Fibroblast of lung (primary cell): ENCODE measurements at places on chromosomes 3 and 15. TPM values are rescaled to one million over a fixed set of nuclear protein-coding genes. Genes with fewer than 3 reads are reported as not detected.
A peak's percentile ranks its signal among the peaks of the same experiment; 100 is the strongest.

MEGF11 gene
- under 0.01 TPM in 1 of 2 replicates, not detected in the other for total RNA-seq

GRCh38 chr15:66866656-66867055 lies 164.6 kb downstream of the SMAD6 start:
- no peak for DNase-seq

- no peak for DNase-seq
Observed at GRCh38 chr3:38151667-38152265, 13.3 kb downstream of the MYD88 start.

QARS1 gene
- 292 and 304 TPM in 2 replicates for total RNA-seq

GRCh38 chr3:136152176-136152843 lies 43.8 kb downstream of the MSL2 start:
- no peak for DNase-seq

SLC24A5 gene
- not detected in 2 replicates for total RNA-seq

DNA sequence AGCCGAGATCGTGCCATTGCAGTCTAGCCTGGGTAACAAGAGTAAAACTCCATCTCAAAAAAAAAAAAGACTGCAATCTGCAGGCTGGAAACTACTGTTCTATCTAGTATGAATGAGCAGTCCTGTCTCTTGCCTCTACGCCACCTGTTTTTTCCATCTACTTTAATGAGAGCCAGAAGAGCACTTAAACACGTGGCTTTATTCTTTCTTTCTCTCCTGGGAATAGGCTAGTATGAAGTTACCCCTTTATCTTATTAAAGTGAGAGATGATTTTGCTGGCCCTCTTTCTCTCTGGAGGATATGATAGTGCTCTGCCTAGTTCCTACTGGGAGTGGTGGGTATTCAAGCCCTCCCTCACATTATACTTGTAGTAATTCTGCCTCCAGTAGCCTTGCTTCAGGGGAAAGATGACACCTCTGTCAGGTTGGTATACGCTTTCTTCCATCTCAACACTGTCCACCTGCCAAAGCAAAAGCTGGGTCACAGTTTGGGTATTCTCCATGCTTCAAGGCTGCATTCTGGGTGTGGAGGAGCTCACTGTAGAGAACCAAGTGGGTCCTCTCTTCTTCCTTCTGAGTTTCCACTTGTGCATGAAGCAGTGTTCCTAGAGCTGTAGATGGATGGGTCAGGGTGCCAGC lies 17.8 kb downstream of the MAPKBP1 start:
- no peak for DNase-seq

TMEM158 gene
- 79.4 and 125 TPM in 2 replicates for total RNA-seq

- DNase-seq: no peak
Observed at GRCh38 chr3:193130576-193130975, 110.4 kb upstream of the PLAAT1 start.

STRIT1 gene
- total RNA-seq: not detected in 2 replicates

DNA sequence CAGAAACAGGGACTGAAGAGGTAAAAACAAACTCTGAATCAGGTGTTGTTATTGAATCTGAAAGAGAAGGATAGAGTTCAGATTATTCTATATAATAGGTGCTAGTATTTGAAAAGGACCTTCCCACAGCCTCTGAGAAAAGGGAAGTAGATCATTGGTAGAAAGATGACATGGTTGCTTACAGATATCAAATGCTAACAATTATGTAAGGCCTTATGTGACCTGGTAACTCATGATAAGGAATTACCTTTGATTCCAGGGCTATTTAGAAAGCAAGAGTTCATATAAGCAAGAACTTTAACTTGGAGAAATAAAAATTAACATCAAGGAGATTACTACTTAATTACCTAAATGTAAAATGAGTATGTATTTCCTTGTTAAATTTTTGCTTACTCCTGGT lies 7.6 kb downstream of the SLC27A2 start:
- no peak for DNase-seq

GRCh38 chr15:42692536-42692935 lies 44.4 kb downstream of the CDAN1 start:
- no peak for DNase-seq

- DNase-seq: no peak
Observed at GRCh38 chr15:87682527-87682926, 574.0 kb downstream of the NTRK3 start.

FBXW12 gene
- total RNA-seq: not detected in 2 replicates

CTXN2 gene
- total RNA-seq: not detected in 2 replicates

GRCh38 chr3:153567556-153567955 lies 405.5 kb downstream of the RAP2B start:
- DNase-seq: no peak

THPO gene
- 0.50 and 0.51 TPM in 2 replicates for total RNA-seq

IGSF11 gene
- total RNA-seq: under 0.01 and 0.26 TPM in 2 replicates

GRCh38 chr3:5430701-5431100 lies 243.2 kb downstream of the EDEM1 start:
- DNase-seq: no peak

DNA sequence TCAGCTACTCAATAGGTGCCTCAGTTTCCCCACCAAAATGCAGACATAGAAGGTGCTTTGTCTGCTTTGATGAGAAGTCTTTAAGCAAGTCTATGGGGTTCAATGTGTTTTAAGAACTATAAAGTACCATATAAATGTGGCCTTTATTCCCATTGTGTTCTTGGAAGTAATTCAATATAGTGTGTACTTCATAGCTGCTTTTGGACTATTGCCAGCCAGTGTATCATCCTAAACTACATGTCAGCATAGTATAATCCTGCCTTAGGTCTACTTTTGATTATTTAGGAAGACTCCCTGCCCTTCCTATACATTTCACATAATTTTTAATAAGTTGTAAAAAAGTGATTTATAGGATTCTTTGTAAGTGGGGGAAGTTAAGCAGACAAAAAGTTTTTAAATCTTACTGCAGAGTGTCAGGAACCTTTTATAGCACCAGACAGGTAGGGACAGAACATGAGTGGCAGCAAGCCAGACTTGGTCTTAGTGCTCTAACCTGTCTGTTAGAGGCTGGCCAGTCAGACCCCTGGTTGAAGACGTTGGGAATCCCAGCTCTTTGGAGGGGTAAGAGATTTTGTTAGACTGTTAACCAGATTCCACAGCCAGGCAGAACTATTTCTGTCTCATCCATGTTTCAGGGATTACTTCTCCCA lies 48.4 kb downstream of the MLH1 start:
- peak; percentile 40 for DNase-seq

PRSS50 gene
- not detected in 2 replicates for total RNA-seq

DNA sequence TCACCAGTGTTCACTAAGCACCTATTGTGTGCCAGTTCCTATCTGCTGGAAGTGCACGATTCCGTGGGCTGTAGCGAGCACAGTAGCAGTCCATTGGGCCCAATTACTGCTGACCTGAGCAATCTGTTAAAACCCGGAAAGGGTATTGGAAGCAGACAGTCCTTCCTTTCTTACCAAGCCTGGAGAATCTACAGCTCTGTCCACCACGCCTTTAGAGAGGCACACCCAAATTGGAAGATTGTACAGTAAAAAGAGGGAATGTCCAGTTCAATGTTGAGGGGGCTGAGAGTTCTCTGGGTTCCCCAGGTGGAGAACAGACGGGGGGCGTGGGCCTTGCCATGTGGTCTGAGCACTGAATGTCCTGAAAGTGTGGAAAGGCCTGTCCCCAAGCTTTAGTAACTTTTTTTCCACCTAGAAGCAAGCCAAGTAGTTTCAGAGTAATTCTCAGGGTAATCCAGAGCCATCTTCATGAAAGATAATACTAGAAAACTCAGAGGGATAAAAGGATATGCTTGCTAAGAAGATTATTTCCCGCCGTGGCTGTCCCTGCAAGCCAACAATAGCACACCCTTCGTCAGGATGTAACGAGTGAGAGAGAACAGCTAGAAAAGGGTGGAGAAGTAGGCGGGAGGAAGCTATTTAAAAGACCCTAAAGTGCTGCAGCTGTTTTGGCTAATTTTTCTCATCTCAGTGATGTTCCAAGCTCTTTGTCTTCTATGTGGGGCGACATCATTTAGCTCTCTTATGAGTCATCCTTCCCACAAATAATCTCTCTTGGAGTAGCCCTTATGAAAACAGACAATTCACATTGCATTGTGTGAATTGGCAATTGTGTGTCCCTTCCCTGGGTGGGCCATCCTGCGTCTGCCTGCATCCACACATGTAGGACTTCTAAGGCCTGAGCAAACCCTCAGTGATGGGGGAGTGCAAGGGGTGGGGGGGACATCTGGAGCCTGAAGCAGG lies 181.0 kb downstream of the ATG7 start:
- peak; percentile 93 for DNase-seq

LTF gene
- total RNA-seq: not detected in 2 replicates

DNA sequence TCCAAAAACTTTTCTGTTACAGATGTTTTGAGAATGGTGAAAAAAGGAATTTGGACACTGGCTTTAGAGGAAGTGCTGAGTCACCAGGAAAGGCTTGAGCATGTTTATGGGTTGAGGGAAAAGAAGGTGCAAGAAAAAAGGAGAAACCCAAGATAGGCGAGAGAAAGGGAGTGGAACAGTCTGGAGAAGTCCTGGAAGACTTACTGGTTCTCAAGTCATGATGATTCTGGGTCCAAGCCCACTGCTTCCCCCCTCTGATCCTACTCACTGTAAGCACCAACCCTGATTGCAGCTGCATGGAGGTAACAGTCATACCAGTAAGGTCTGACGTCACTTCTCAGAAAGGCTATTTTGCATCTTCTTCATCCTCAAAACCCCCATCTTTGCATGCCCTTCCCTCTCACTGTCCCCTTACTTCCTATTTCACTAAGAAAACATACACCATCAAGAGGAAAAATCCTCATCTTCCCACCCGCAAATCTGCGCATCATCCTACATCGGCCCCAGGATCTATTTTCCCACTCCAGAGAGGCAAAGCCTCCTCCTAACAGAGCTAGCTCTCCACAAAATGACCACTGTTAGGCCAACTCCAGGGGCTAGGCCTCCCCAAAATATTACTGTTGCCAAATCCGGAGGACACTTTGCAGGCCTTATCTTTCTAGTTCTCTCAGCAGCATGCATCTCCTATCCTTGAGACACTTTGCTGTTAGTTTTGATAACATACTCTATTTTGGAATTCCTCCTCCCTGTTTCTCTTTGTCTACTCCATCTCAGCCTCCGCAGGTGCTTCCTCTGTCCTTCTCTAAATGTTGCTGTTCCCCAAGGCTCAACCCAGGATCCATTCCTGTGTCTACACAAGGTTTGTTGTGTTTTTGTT lies 3.2 kb upstream of the ATP13A3 start:
- peak; percentile 56 for DNase-seq

DNA sequence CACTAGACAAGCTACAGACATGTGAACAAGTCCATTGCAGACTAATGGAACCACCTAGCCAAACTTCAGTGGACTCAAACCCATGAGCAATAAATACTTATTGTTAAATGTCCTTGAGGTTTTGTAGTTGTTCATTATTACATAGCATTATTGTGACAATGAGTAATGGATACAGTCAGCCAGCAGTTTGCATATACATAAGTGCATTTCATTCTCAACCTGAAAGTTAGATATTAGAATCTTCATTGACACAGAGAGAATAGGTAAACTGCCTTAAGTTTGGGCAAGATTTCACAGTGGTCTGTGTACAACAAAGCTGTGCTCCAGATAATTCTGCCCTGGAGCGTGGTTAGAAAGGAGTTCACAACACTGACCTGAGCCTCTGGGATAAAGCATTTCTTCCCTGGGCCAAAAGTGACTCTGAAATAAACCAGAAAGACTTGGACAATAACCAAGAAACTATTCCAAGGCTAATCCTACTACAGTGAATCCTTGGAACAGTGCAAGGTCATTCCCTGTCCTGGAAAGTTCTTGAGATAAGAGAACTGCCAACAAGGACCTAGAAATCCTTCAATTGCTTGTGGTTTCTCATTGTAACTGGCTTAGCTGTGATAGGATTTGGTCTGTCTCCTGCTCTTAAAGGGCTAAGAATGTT lies 225.5 kb upstream of the STT3B start:
- DNase-seq: peak; percentile 38

- DNase-seq: no peak
Observed at GRCh38 chr3:48982016-48982415, 8.0 kb upstream of the P4HTM start.

DNA sequence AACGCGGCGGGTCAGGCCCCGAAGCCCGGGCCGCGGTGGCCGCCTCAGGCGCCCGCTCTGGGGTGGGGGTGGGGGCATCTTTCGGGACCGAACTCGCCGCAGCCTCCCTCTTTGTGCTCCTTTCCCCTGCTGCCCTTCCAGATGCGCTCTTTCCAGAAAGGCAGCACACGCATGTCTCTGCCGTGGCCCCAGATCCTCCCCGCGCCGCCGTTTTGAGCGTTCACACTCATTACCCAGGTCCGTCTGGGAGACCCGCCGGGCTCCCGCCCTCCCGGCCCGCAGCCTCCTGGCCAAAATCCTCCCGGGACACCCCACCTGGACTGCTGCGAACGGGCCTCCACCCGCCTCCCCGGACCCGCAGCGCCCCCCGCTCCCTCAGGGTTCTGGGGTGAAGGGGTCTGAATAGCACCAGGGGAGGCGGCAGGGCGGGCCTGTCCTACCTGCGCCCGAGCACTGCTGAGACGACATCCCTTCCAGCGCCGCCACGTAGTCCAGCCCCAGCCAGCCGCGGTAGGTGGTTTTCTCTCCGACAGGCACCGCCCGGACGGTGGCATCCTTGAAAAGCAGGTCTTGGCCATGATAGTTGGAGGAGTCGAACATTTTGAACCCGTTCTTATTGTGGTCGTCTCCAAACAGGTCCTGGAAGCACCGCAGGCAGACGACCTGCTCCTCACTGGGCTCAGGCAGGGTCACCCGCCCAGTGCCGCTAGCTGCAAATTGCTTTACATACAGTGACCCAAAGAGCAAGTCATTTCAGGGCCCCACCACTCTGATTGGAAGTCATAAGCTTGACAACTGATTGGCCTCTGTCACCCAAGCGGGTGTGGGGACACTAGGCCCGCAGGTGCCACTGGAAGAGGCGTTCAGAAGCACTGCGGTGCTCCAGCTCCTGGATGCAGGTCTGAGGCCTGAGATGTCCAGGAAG lies 25.9 kb downstream of the MELTF start:
- no peak for DNase-seq

GRK7 gene
- total RNA-seq: under 0.01 TPM in 1 of 2 replicates, not detected in the other

CPNE9 gene
- under 0.01 TPM in 1 of 2 replicates, not detected in the other for total RNA-seq

GPR176 gene
- 79.6 and 179 TPM in 2 replicates for total RNA-seq

DNA sequence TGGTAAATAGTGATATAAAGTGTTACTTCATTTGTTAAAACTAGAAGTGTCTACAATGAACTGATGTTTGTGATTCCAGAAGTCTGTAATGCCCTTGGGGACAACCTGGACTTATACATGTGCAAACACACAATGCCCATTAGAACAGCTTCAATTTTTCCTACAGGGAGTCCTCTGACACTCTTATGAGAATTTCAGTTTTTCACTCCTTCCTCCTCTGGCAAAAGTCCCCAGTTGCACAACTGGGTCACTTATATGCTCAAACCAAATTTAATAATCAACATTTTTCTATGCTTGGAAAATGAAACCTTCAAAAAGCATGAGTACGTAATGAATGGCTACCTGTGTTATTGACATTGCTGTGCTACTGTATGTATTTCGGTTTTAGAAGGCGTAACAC lies at the start of gene OR5H15:
OR5H15 (plus strand) TSS at position 301 of the 400 bp plus-strand sequence. CDS start 2,004 bp downstream, outside the sequence.
- DNase-seq: no peak

- peak; percentile 17 for DNase-seq
Observed at GRCh38 chr15:49621401-49621811, 558 bp downstream of the DTWD1 start.

SLMAP gene
- 43.1 and 55.5 TPM in 2 replicates for total RNA-seq

- no peak for DNase-seq
Observed at GRCh38 chr3:169199283-169199682, 464.2 kb downstream of the MECOM start.
